Hippocampal formation (tissue), 2 donors: ENCODE measurements at places on chromosomes 7 and 10.

DNA sequence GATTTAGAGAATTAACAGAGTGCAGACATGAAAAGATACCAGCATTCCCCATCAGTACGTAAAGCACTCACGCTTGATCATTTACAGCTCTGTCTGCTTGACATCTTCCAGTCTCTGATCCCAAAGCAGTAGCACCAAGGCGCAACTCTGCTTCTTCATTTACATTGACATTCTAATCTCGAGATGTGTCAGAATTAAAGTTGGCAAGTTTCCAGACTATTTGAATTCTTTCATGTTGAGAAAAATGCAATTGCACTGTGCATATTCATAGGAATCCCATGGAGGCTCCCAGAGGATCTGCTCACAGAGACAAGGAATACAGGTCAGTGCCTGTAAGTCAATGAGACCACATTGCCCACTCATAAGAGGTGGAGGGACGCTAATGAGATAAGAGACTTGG, 183.9 kb downstream of the LRRN3 start:
- DNase-seq = no peak

DNA sequence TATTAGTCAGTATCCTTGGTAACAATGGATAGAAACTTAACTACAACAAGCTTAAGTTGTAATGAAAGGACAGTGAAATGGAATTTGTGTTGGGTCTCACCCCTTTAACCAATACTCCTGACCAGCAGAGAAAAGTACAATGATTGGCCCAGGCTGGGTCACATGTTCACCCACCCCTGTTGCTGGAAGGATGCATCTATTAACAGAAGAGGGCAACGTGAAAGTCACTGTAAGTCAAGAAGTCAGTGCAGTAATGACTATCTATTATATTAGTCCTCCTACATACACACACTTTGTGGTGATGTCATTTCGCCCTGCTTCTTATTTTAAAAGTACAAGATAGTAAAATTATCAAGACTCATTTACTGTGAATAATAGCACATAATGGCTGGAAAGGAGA, 16.2 kb downstream of the PNLIPRP2 start:
- DNase-seq = no peak

- DNase-seq = no peak
These were observed 125.3 kb downstream of the GPR158 start for GRCh38 chr10:25300073-25300472.

DNA sequence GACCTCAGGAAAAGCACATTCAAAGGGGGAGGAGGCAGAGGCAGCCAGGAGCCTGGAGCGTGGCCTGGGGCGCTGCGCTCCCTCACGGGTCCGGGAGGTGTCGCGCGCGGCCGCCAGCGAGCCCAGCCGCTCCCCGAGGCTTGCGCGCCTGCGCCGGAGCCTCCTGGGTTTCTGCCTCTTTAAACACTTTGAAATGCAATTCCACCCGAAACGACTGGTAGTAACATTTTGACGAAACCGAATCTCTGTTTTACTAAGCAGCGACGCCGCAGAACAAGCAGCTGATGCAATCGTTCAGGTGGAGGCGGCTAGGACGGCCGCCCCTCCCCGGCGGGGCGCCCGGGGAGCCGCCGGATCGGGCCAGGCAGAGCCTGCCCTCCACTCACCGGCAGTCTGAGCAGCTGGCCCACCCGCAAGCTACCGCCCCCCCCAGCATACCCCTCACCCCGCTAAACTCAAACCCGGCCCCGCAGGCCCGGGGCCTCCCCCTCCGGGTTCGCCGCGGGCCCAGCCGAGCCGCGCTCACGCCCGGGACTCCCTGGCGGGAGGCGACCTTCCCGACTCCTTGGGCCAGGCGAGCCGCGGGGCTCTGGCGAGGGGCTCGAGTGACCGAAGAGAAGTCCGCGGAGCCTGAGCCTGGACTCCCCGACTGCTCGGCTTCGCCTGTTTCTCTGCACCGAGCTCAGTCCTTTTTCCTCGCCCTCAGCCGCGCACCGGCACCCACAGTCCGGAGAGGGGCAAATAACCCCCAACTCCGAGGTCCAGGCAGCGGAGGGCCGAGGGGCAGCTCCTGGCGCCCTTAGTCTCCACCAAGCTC, 3.2 kb downstream of the MKX start:
- DNase-seq = peak; percentile 20

GRCh38 chr10:63115732-63116383, 17.3 kb upstream of the NRBF2 start:
- peak; percentile 65 for DNase-seq

GRCh38 chr7:142880876-142881505, 4.6 kb downstream of the TRPV6 start:
- DNase-seq = no peak

DNA sequence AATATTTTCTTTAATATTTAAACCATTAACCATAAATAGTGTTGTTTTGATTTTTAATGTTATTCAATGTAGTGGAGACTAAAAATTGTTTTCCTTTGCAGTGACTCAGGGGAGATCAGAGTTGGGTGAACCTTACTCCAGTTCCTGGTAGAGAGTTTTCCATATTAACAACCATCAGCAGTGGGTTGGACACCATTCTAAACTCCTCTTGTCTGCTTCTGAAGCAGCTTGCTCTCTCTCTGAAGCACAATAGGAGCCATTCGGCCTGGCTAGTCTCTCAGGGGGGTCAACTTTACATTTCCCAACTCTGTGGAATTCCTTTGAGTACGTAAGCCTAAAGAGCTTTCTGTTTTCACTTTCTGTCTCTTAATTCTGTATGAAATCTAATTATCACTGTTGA, 9.4 kb upstream of the NRG3 start:
- no peak for DNase-seq

DNA sequence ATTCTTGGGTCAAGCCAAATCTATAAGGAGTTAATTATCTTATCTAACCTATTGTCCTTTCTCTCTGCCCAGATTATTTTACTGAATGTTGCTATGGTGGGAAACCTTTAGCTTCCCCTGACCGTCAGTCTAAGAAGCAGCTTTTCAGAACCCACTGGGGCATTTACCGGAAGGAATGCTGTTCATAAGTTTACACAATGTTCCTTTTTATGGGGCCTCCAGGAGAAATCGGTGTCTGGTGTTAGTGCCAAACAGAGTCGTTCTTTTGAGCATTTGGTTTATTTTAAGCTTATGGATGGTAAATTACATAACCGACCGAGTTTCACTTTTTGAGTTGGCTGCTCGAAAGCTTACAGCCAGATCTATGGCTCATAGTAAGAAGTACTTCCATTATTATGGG, 111.9 kb downstream of the CACNB2 start:
- DNase-seq = no peak

DNA sequence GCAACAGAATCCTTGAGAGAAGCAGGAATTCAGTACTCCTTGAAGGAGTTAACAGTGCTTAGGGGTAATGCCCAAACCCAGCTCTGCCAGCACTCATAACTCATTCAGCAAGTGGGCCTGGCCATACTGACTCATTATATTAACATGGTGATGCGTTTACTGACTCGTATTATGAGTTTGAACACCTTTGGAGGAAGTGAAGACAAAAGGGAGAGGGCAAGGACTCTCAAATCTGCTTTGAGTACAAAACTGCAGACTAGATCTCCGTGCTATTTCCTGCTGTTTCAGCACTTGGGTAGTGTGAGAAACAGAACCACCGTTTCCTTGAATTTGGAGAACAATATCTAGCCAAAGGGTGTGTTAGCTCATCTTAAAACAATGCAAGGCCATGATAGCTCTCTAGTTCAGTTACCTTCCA, 30.8 kb downstream of the SLC16A9 start:
- no peak for DNase-seq

DNA sequence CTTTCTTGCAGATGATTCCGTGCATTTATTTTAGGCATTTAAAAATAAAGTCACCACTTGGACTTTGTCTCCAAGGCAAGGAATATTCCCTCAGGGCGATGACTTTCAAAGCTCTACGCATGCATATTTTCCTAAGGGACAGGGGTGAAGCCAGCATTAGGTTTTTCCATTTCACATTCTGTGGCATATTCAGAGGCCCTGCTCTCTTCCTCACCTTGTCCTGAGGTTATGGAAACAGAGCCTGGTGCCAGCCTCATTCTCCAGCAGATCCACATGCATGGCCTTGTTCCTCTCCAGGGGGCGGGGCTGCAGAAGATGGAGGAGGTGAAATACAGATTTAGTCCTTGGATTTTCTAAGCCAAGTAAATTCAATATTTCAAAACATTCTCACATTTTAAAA, 11.6 kb upstream of the LYZL1 start:
- no peak for DNase-seq

DNA sequence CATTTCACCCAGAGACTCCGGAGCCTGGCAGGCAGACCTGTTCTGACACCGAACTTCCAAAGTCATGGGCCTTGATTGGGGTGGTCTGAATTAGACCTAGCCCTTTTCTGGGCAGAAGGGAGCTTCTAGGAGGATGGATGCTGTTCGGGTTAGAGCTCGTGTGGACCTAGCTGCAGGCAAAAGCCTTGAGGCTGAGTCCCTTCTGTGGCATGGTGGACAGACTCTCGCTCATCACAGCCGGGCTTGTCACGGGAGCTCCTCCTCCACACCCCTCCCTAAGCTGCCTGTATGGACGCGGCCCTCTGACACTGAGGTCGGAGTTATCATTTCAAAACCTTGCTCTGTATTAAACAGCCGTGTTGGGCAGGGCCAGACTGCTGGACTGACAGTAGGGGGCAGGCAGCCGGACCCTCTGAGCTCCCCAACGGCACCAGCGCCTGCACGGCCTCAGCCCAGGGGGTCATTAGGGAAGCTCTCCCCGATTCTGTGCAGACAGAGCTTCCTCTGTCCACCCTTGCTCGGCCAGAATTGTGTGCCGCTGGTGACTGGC, 2.2 kb downstream of the IRF5 start:
- no peak for DNase-seq
